Stimulated activated CD4-positive, alpha-beta T cell treated with anti-CD3 and anti-CD28 coated beads, Interleukin-1b, Interleukin-23, amount 100 ng/mL, for 1 hour (primary cell): ENCODE measurements at places on chromosomes 13 and 19.

DNA sequence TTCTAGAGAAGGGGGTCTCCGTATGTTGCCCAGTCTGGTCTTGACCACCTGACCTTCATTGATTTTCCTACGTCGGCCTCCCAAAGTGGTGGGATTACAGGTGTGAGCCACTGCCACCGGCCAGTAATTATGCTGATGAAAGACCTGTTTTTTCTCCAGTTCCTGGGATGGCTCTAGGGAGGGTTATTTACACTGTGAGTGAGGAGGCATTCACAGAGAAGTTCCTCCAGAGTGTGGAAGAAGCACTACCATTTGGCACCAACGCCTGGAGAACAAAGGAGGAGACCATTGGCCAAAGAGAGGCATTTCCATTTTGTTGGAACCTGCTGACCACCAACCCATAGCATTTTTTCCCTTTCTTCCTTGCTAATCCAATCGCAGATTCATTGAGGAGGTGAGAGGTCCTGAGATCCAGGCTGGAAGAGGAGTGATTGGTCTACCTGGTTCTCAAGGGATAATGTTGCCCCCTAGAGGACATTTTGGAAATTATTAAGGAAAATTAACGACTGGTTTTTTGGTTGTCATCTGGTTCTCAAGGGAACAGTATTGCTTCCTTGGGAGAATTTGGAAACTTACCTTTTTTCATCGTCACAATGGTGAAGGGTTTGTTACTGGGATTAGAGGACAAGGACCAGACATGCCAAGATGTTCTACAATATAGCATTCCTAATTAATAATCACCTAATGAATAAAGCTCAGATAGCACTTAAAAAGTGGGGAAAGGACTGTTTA lies 5.5 kb upstream of the SAE1 start:
- DNase-seq: no peak

DNA sequence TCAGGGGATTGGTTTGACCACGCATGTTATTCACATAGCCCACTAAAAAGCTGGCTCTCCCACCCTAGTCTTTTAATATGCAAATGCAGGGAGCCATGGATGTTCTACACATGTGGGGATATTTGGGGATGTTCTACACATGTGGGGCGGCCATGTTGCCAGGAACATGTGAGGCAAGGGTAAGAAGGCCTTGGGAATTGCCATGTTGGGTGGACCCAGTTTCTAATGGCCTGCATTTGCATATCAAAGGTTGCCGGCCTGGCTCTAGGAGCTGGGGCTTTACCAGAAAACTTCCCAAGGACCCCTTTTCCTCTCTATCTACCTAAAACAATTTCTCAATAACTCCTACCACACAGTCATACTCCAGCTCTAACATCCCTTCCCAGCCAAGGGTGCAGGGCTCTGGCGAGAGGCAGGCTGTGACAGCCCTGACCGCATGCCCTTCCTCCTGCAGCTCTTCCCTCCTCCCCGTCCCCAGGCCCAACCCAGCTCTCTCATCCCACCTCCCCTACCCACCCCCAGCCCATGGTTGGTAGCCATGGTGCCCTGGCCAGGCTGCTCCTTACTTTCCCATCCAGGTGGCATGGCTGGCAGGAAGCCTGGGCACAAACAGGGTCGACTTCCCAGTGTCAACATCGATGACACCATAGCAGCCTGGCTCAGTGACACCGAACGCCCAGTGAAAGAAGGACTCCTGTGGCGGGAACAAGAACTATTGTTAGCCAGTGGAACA lies 11.0 kb downstream of the PEPD start:
- DNase-seq: no peak

DNA sequence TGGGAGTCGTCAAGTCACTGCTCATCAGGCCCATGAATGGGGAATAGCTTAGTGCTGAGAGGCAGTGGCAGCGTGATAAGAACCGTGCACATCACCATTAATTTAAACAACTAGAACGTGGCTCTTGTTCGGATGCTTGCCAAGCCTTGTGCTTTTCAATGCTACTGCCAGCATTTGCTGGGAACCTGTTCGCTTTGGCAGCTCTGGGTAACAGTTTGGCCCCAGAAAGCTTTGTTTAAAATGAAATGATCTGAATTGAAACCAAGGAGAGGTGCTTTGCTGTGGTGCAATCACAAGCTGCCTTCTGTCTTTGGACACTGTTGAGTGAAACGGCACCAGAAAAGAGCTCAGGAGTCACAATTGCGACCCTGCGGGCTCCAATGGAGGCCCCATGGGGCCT lies 53.5 kb upstream of the OLFM4 start:
- DNase-seq: no peak

DNA sequence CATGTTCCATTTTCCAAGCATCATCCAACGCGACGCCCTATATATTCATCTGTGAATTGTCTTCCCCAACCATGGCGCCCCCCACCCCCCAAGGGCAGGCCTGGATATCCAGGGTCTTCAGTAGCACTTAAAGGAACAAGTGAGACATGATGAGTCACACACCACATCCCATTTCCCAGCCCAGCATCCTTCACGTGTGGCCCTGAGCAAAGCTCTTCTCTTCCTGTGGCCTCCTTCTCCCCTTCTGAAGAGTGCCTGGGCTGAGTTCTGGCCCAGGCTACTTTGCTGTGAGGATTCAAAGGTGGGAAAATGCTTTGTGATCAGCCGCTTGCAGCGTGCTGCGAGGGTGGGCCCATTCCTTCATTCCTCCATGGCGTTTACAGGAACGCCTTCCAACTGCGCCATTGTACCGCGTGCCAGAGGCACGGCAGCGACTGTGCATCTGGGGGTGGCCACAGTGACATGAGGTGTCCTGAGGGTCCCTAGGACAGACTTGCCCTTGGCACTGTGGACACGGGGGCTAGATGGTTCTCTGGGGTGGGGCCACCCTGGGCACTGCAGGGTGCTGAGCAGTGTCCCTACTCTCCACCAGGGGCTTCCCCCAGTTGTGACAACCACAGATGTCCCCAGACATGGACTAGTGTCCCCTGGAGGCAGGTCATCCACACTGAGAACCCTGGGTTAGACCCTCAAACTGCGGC lies 11.7 kb downstream of the PLIN4 start:
- DNase-seq: no peak

GRCh38 chr19:4971424-4971793 lies 2.5 kb downstream of the KDM4B start:
- DNase-seq: no peak

DNA sequence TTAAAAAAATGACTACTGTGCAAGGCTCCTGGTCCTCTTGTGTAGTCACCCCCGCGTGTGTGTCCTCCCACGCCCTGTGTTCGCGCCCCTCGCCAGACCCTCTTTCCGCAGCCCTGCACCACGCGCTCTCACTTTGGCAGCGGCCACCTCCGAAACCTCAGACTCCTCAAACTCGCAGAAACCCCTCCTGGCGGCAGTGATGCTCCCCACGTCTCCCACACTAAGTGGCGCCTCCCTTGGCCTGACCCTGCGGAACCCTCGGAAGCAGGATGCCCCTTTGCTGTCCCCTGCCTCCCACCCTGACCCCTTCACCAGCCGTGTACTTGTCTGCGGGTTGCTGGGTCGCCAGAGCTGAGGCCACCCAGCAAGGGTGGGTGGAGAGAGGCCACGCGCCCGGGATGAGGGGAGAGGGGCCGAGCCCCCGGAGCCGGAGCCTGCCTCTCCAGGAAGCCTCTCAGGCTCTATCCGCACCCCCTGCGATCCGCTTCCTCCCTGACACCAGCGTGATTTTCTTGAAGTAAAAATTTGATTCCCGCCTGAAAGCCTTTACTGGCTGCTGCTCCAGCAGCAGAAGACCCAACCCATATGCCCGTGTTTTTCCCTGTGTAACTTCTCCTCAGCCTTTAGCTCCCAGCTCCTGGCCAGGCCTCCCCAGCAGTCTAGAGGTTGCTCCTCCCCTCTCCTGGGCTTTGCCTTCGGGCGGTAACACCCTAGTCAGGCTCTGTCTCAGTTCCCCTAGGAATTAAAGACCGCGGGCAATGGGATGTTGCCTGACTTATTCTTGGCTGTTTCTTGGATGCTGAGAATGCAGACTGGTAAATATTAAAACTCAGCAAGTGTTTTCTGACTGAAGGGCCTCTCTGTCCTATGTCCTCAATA lies 55.2 kb downstream of the MIPEP start:
- no peak for DNase-seq
